ENCODE measurements at places on chromosomes 4 and X. TPM values are rescaled to one million over a fixed set of nuclear protein-coding genes. Genes with fewer than 3 reads are reported as not detected.

DNA sequence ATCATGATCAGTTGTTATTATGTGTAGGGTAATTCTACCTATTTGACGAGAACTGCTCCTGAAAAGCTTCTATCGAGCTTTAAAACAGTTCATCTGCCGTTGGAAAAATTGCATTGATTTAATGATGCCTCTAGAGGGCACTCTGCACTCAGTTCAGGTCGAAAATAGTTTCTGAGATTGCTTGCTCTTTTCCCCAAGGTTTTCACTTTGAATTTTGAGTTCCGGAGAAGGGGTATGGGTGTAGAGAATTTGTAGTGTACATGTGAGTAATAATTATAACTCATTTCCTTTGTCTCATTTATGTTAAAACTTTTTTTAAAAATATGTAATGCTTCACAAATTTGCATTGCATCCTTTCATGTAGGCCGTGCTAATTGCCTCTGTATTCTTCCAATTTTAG lies 28.4 kb upstream of the TNIP3 start:
- no peaks in the 10 kb centered on the region for H3K27me3 ChIP-seq
- DNase-seq, result no peak
- no peak overlapping the region for H3K27ac ChIP-seq
- H3K4me1 ChIP-seq, result no peaks in the 10 kb centered on the region
- H3K4me3 ChIP-seq, result no peak overlapping the region
- no peaks in the 10 kb centered on the region for H3K36me3 ChIP-seq

DNA sequence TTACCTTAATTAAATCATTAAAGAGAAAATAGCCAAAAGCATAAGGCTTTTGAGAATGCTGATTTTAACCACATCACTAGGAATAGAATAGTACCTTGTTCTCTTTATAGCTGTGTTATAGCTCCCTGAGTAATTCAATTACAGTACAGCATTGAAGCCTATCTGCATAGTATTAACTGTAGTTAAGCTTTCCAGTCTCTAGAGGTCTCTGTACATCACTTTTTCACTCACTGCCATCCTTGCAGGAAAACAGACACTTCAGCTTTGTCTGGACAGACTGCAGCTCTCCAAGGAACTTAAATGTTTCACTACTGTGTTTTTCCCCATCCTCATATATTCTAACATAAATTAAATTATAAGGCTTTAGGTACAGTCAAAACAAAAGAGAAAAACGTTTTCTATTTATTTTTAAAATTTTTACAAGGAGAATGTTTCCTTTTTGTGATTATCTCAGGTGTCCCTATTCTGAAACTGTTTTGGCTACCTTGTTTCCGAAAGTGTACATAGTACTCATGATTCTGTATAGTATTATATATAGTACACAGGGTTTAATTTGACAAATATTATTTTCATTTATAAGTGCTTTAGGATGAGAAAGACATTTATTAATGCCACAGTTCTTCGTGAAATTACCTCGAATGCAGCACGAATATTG lies 407.9 kb downstream of the PCDH18 start:
- H3K4me1 ChIP-seq, result no peaks in the 10 kb centered on the region
- no peaks in the 10 kb centered on the region for H3K27me3 ChIP-seq
- no peak for DNase-seq
- H3K36me3 ChIP-seq, result no peaks in the 10 kb centered on the region
- no peak overlapping the region for H3K4me3 ChIP-seq

DNA sequence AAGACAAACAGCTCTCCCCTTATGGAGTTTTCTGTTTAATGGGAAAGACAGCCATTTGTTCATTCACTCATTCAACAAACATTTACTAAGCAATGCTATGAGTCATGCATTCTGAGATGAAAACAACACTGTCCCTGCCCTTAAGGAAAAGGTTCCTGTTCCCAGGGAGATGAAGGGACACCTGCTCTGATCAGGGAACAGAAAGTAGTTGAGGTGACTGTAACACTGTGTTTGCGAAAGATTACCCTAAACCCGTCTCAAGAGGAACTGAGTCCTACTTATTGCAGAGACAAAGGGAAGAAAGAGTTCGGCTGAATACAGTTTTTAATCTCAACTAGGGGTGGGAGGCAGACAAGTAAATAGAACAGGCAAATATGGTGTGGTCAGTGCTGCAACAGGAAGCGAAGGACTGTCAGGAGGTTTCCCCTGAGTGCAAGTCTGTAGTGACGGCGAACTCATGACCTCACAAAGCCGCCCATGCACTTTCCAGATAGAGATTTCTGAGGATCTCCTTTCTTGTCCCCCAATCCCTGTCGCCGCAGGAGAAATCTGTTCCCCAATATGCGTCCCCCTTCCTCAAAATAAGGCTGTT lies 712 bp downstream of the STX18 start:
- H3K4me3 ChIP-seq, result peak overlapping the region; percentile 93
- peak; percentile 83 for DNase-seq
- peaks cover 16% of the 10 kb centered on the region for H3K36me3 ChIP-seq

DNA sequence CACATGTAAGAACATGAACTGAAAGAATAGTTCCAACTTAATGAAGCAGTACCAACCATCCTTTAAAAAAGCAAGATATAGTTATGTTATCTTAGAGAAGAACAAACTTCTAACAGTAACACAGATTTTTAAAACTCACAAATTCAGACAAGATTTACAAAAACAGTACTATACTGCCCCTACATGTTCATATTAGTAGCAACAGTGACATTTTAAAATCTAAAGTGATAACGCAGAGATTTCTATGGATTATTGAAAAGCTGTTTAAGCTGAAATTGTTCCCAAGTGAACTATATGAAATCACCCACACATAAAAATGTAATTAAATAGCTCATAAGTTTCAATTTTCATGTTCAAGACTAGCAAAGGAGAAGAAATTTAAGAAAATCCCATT lies 166.0 kb downstream of the FBXW7 start:
- no peak overlapping the region for H3K27ac ChIP-seq
- no peak for DNase-seq
- H3K36me3 ChIP-seq, result peaks cover 9% of the 10 kb centered on the region
- no peaks in the 10 kb centered on the region for H3K4me1 ChIP-seq
- H3K27me3 ChIP-seq, result no peaks in the 10 kb centered on the region

DNA sequence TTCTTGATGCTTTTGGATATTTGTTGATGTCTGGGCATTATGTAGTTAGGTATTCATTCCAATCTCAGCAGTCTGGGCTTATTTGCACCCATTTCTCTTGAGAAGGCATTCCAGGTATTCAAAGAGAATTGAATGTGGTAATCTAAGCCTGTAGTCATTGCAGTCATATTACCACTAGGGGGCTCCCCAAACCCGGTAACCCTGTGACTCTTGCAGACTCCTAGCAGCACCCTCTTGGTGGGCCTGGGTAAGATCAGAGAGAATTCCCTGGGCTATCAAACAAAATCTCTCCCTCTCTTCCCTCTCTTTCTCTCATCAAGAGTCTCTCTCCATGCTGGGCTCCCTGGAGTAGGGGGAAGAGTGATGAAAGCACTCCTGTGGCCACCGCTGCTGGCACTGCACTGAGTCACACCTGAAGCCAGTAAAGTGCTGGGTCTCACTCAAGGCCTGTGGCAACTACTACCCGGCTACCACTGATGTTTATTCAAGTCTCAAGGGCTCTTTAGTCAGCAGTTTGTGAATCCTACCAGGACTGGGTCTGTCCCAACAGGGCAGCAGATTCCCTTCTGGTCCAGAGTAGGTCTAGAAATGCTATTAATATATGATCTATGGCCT lies 187.7 kb upstream of the NUDT10 start:
- H3K36me3 ChIP-seq, result no peaks in the 10 kb centered on the region
- DNase-seq, result no peak
- H3K27me3 ChIP-seq, result peaks cover 9% of the 10 kb centered on the region
- H3K27ac ChIP-seq, result no peak overlapping the region
- H3K4me3 ChIP-seq, result no peak overlapping the region

The FHIP1A gene
- polyA plus RNA-seq, result 0.03 TPM

The MAGED1 gene
- 3.2 TPM for polyA plus RNA-seq

- H3K27ac ChIP-seq, result no peak overlapping the region
- DNase-seq, result no peak
- no peaks in the 10 kb centered on the region for H3K27me3 ChIP-seq
- H3K36me3 ChIP-seq, result no peaks in the 10 kb centered on the region
- no peaks in the 10 kb centered on the region for H3K4me1 ChIP-seq
- no peak overlapping the region for H3K4me3 ChIP-seq
Observed at GRCh38 chrX:38959736-38960135, 158.5 kb downstream of the MID1IP1 start.

GRCh38 chrX:8728932-8729535 lies 2.9 kb downstream of the ANOS1 start:
- no peak overlapping the region for H3K4me3 ChIP-seq
- no peak overlapping the region for H3K27ac ChIP-seq
- peaks cover 26% of the 10 kb centered on the region for H3K4me1 ChIP-seq
- no peaks in the 10 kb centered on the region for H3K36me3 ChIP-seq
- H3K27me3 ChIP-seq, result peaks cover 37% of the 10 kb centered on the region
- peak; percentile 28 for DNase-seq

DNA sequence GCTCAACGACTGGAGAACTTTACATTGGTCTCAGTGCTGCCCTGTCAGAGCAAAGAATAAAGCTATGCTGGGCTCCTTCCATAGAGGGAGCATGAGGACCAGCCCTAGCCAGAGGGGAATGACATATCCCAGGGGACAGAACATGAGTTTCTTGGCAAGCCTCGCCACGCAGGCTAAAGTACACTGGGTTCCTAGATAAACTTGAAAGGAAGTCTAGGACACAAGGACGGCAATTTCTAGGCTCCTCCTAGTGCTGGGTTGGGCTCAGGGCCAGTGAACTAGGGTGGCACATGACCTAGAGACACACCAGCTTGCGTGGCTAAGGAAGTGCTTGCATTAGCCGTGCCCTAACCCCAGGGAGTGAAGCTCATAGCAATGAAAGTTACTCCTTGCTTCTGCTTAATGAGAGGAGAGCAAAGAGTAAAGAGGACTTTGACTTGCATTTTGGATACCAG lies 141.0 kb downstream of the MAB21L2 start:
- no peak for DNase-seq
- H3K4me1 ChIP-seq, result no peaks in the 10 kb centered on the region
- no peak overlapping the region for H3K4me3 ChIP-seq
